ENCODE measurements at places on chromosomes 5 and 9.

DNA sequence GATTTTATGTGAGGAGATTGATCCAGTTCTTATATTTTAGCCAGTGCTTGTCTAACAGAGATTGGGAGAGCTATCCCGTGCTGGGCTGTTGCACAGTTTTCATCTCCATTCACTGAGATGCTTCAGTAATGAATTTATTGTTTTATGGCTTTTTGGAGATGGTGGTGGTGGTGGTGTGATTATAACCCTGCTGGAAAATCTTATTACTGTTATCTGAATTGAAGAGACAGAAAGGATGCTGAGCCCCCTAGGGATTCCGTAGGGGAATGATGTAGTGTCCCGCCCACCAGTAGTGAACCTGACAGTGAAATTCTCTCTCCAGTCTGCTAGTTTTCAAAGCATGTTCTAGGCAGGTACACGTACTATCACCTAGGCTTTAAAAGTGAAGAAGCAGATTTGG is 1.9 kb downstream of the RAI14 start:
- no peak for DNase-seq

GRCh38 chr5:151130235-151130921 is 27.2 kb downstream of the ANXA6 start:
- DNase-seq = no peak

DNA sequence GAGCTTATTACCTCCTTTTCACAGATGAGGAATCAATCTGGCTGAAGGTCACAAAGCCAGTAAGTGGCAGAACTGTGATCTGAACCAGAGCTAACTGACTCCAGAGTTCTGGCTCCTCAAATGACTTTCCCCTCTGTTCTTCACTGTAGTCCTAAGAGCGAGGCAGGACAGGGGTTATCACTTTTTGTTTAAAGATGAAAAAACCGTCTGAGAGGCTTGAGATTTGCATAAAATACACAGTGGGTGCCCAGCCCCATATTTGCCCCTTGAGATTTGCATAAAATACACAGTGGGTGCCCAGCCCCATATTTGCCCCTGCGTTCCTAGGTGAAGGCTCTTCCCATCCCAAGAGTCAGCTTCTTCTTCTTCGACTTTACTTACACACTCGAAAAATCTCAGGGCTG is 667 bp downstream of the FBXO10 start:
- no peak for DNase-seq

DNA sequence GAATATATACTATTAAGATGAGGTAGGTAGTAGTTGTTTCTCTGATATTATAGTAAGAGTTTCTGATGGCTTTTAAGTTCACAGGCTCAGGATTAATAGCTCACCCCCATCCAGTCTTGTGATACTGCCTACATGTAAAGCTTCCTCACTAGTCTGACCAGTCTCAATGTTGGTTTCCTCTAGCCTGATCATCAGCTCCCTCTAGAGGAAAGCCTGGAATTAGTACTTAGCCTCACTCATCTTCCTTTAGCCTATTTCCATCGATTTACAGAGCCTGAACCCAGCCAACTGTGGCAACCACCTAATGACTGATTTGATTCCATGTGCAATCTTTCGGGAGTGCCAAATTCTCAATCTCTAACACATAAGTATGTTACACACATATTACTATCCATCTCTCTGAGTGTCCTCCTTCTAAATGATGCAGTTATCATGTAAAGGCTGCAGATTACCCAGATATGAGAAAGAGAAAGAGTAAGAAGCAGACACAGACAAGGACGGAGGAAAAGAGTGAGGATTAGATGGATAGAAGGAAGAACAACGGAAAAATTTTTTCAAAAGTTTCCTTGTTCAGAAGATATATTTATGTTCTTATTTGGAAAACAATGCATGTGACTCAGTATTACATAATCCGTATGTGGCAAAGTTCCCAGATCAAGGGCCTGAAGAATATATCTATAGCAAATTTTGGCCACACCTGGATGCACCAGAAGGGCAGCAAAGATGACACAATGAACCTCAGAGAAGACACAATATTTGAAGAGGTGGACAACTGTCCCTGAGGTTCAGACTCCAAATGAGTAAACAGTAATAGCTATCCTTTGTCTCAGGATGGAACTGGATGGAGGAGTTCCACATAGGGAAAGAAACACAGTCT is 333.7 kb downstream of the ELAVL2 start:
- peak; percentile 17 for DNase-seq

DNA sequence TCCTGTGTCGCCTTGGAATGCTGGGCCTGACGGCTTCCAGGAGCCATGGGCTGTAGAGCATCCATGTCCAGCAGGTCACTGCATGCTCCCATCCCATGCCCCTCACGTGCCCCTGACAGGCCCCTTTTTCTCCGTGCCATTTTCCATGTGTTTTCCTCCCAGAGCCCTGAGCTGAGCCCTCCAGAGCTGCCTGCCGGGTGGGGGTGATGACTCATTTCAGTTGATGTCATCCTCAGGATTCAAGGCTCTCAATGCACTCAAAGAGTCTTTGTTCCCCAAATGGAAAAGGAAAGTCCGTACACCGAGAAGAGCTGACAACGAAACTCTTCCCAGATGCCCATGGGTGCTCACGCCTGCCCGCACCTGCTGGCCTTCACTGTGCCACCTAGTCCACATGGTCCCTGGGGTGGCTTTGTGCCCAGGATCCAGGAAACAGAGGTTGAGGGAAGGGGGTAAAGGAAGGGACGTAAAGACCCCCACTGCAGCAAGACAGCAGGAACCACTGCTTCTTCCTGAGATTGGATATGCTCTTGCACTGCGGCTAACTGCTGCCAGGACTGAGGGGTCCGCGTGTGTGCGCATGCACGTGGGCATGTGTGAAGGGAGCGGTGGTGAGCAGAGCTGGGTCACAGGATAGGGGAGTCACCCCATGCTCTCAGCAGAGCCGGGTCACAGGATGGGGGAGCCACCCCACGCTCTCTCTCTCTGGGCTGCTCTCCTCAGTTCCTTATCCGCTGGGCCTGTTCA is 27.6 kb downstream of the COL15A1 start:
- no peak for DNase-seq

DNA sequence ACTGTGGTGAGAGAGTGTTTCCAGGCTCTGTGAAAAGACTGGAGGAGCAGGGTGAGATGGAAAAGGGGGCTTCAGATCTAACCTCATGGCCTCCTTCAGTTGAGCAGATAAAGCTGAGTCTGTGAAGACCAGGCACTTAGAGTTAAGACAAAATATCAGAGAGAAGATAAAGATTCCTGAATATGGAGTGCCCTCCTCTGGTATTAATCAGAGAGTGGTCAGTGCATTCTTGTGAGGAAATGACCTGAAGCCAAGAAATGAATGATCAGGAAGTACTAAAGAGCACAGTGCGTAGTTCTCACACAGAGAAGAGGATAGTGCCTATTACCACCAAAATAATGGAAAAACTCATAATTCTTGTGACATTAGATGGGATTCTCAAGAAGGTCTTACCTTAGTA is 1417.0 kb upstream of the ACO1 start:
- no peak for DNase-seq

DNA sequence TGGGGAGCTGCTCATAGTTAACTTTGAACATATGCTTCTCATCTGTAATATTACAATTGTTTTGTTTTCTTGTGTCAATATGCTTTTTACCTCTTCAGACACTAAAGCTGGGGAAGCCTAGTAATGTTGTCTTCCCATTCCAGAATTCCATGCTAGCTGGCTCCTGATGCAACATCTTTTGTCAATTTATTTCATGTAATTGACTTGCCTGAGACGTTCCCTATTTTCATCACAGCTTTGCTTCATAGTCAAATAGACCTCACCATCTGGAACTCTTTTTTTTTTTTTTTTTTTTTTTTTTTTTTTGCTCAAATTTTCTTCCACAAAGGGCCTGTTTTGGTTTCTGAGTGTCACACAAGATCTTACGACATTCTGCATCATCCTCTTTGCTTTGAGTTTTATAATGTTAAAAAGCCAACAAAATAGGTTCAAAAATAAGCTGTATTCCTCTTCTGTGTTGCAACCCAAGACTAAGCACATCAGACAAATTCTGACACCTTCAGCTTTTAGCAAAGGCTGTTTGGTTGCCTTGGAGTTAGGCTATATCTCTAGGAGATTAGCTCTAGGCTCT is 235.2 kb downstream of the NR3C1 start:
- DNase-seq = no peak

DNA sequence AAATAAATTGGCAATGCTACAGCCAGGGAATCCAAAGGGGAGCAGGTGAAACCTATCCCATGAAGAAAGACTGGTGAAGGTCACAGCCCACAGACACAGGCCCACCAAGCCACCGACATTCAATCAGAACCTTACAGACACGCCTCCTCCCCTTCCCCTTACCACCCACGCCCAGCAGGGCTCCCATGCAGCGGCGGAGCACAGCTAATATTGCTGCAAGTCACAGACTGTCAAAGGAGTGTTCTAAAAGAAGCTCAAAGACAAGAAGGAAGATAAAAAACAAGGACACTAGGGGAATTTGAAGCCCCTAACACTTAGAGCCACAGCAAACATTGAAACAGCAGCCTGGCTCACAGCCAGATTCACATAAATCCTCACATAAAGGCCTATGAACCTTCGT is 91.2 kb downstream of the MED10 start:
- no peak for DNase-seq

- no peak for DNase-seq
Measured at GRCh38 chr5:10827571-10827970, 66.5 kb upstream of the DAP start.

DNA sequence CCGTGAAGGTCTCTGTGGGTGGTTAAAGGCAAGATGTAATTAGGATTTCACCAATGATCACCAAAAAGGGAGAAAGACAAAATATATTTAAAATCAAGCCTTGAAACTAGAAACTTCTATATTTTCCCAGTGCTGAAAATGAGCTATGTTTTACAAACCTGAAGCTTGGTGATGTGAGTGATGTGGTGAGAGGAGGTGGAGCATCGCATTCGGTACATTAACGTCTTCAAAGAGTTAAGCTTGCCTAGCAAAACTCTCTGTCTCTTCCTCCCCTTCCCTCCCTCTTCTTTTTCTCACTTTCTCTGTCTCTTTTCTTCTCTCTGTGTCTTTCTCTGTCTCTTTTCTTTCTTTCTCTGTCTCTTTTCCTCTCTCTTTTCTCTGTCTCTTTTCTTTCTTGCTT is 347.3 kb upstream of the IRX2 start:
- no peak for DNase-seq

GRCh38 chr9:78805771-78806170 is 508.8 kb downstream of the PSAT1 start:
- DNase-seq = no peak

- DNase-seq = no peak
Measured at GRCh38 chr9:20557890-20558565, 64.3 kb downstream of the MLLT3 start.

GRCh38 chr9:33265211-33265865 is 489 bp downstream of the CHMP5 start:
- peak; percentile 6 for DNase-seq

DNA sequence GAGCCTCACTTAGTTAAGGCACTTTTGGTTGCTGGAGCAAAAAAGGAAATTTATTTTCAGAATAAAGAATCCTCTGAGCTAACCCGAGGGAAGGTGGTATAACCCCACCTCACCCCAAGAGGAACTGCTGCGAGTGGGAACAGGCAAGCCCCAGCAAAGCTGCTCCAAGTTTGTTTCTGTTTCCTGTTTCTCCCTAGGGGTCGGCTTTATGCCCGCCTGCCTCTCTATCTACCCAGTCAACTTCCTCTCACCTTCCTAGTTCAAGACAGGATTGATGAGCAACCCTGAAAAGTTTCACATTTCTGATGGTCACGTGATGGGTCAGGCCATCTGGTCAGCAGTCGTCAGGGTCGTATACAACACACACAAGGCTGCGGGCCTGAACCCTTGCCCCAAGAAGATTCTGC is 31.1 kb downstream of the TRIO start:
- DNase-seq = peak; percentile 71

DNA sequence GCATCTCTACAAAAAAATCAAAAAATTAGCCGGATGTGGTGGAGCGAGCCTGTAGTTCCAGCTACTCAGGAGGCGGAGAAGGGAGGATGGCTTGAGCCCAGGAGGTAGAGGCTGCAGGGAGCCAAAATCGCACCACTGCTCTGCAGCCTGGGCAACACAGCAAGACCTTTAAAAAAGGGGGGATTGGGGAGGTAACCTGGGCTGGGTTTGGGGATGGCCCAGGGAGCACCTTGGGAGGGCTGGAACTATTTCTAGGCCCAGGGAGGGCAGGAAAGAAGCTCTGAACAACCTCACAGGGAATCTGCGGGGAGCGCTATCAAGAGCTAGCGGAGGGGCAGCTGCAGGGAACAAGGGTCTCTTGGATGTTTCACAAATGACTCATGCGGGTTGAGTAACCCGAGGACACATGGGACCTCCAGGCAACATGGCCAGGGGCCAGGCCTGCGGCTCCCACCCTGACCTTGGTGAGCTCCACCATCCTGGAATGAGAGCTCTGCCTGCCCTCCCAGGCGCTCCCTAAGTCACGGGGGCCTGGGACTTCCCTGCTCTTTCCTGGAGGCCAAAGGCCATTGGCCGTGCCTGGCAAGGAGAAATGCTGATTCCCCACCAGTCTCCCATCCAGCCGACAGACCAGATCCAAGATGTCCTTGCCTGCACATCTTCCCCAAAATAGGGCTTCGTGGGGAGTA is 23.4 kb downstream of the SARDH start:
- no peak for DNase-seq

DNA sequence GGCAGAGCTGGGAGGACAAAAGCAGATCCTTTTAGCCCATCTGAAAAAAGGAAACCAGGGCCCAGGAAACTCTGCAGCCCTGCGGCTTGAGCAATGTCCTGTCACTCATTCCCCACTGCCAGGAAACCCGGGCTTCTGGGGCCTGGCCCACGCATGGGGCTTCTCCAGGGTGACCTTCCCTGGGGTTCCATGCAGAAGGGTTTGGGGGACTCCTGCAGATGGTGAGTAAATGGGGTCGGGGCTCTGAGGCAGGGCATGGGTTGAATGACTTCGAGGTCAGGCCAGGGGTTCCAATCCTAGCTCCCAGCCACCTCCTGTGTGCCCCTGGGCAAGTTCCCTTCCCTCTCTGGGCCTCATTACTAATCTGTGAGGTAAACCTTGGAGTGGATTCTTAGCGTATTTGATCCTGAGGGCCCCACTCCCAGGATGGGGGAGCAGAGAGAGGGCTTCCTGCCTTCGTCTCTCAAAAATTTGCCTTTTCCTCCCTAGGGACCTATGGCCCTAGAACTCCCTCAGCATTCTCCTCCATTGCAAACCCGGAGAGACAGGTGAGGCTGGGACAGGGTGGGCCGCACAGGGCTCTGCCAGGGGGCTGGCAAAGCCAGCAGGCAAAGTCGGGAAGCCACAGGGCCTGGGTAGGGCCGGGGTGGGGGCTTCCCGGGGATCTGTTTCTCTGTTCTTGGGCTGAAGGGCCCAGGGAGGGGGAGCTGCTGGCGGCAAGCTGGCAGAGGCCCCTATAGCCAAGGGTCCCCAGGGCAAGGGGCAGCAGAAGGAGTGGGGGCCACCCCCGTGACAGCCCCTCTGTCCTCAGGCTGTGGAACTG is 25.8 kb downstream of the ADGRD2 start:
- DNase-seq = no peak

- DNase-seq = no peak
Measured at GRCh38 chr5:130286971-130287370, 382.7 kb downstream of the CHSY3 start.

Measured in nephron progenitor cell (in vitro differentiated cells).